ENCODE measurements at places on chromosomes 4 and X. TPM values are rescaled to one million over a fixed set of nuclear protein-coding genes. Genes with fewer than 3 reads are reported as not detected.

DNA sequence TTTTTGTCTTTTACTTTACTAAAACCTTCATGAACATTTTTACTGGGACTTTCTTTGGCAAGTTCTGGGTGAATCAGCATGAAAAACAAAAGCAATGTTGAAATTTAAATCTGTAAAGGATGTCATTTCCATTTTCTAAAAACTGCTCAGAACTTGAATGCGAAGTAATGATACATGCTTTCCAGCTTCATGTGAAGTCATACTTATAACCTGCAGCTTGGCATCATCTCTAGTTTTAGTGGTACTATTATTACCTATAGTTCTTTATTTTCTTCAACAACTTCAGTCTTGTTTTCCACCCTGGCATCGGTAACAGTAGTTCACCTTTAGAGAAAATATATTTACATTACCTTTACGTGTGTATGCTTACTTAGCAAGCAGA lies 421.4 kb upstream of the DIPK2B start:
- DNase-seq: no peak

DNA sequence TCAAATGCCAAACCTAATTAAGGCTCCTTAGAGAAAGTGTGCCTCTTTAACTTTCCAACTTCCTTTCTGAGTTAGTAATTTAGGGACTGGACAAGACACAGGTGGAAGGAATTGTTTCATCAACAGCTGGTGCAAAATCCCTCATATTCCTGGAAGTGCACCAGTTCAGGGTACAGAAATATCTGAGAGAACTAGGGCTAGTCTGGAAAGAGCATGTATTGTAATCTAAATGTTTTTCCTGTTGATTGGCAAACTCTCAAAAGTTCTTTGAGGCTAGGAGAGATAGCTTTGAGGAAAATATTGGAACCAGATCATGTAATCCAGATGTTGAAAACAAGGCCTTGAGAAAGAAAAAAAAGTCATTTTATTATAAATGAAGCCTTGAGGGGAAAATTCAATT lies 98.1 kb upstream of the C1GALT1C1 start:
- no peak for DNase-seq

GRCh38 chr4:37995981-37996775 lies 36.0 kb downstream of the PTTG2 start:
- DNase-seq: no peak

- DNase-seq: no peak
Measured at GRCh38 chrX:133307637-133308498, 89.7 kb upstream of the TFDP3 start.

- DNase-seq: peak; percentile 53
Measured at GRCh38 chr4:168765726-168766125, 244.3 kb downstream of the CBR4 start.

GRCh38 chrX:140250391-140250790 lies 254.5 kb downstream of the SOX3 start:
- no peak for DNase-seq

DNA sequence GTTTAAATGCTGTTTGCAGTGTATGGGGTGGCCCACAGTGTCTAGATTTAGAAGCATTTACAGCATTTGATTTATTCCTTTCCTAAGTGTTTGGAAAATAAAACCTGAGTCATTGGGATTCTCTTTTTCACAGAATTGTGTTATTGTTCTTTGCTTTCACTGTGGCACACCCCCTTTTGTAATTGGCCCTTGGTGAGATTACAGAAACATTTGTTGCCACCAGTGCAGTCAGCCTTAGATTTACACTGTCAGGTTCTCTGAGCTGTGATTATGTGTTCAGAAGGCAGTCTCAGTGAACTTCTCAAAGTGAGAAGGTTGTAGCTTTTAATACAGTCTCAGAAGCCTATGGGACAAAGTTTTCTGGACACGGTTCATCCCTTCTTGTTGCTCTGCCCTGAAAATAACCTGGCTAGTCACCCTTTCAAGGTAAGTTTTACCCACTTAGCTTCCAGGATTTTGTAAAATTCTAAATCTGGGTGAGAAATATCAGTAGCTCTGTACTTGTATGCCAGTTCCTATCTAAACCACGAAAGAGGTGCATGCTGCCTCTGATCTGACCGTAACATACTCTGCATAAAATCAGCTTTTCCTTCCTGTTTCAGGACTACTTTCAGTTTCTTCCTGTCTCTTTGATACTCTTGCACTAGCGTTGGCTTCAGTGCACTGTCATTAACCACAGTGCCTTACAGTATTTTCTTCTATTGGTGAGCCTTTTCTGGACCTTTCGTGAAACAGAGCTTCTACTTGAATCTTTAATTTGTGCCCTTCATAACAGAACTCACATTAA lies 12.6 kb downstream of the RUFY3 start:
- no peak for DNase-seq

DNA sequence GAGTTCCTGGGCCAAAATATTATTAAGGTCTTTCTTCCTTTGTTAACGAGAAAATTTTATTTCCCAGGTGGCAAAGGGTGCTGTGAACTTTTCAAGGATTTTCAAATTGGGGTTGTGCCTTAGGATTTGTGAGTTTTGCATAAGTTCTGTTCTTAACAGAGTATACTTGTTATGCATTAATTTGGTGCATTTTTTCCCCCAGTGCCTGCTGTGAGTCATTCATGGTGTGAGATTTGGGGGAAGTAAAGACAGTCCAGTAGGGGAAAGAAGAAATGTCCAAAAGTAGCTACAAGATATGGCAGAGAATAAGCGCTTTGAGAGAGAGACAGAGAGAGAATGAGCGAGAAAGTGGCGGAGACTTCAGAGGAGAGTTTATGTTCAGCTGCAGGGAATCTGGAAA lies 239.2 kb downstream of the ARHGAP10 start:
- DNase-seq: no peak

DNA sequence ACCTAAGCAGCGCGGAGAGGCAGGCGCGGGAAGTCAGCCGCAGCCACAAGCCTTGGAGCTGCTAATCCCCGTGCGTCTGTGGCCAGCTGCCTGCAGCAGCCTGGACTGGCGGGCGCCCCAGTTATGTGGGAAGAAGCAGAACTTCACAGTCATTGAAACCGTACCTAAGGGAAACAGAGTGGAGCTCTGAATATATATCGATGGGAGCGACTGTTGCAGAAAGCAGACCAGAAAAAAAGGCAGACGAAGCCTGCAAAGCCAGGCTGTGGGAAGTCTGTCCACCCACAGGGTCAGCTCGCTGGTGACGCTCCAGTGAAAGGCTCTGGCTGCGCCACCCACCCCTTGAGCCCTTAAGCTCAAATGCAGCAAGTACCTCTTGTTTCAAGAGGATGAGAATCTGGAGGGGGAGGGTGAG lies 24.7 kb downstream of the KCNE5 start:
- no peak for DNase-seq

- no peak for DNase-seq
Measured at GRCh38 chr4:176565049-176565448, 227.7 kb downstream of the VEGFC start.

DNA sequence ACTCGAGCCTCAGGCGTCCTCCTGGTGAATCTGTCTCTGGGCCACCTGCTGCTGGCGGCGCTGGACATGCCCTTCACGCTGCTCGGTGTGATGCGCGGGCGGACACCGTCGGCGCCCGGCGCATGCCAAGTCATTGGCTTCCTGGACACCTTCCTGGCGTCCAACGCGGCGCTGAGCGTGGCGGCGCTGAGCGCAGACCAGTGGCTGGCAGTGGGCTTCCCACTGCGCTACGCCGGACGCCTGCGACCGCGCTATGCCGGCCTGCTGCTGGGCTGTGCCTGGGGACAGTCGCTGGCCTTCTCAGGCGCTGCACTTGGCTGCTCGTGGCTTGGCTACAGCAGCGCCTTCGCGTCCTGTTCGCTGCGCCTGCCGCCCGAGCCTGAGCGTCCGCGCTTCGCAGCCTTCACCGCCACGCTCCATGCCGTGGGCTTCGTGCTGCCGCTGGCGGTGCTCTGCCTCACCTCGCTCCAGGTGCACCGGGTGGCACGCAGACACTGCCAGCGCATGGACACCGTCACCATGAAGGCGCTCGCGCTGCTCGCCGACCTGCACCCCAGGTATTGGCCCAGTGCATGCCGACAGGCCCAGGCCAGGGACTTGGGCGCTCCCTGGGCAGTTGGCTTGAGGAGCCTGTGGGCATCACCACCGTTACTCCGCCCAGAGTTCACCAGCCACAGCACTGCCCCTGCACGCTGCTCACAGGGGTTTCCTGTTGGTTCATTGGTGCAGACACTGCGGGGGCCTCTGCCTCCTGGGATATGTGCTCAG lies 1.1 kb downstream of the GPR78 start:
- no peak for DNase-seq

DNA sequence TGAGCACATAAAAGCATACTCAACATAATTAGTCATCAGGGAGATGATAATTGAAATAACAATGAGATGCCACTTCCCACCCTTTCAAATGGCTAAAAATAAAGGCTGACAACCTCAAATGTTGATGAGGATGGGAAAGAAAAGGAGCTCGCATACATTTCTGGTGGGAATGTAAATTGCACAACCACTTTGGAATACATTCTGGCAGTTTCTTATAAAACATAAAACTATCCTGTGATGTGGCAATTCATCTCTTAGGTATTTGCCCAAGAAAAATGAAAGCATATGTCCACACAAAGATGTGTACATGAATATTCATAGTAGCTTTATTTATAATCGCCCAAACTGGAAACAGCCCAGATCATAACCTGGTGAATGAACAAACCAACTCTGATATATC lies 687 bp upstream of the ZNF275 start:
- no peak for DNase-seq

DNA sequence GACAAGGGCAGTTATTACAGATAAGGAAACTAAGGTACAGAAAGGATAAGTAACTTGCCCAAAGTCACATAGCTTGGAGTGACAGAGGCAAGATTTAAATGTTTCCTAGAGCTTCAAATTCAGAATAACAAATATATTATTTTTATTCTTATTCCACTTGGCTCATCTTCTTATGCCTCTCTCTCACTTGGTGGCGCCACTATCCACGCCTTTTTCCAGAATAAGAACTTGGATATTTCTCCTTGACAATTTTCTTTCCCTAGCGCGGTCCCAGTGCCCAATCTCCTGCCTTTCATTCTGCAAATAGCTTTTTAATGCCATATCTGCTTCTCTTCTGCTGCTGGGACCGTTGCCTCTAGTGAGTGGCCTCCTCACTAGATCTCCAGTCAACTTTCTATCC lies 78.5 kb downstream of the MSN start:
- no peak for DNase-seq

GRCh38 chrX:129791336-129791735 lies 11.6 kb downstream of the SASH3 start:
- DNase-seq: no peak

DNA sequence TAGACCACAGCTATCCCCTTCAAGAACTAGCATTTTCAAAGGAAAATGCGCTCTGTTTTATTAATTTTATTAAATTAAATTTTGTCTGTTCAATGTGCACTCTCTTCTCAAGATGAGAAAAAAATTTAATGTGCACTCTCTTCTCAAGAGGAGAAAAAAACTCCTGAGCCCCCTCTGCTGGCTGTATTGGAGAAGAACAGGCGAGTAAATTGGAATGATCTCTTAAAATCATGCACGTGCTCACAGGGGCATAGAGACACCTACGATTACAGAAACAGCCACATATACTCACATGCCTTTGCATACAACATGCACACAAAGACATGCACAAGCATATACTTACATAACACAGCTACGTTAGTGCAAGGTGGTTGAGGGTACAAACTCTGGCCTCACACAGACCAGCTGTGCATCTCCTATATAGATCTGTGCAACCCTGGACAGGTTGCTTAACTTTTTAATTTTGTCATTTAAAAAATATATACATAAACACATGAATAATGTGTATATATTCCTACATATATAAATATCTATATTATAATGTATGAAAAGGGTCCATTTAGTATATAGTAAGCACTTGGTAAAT lies 176.2 kb upstream of the CXorf66 start:
- DNase-seq: peak; percentile 43

DNA sequence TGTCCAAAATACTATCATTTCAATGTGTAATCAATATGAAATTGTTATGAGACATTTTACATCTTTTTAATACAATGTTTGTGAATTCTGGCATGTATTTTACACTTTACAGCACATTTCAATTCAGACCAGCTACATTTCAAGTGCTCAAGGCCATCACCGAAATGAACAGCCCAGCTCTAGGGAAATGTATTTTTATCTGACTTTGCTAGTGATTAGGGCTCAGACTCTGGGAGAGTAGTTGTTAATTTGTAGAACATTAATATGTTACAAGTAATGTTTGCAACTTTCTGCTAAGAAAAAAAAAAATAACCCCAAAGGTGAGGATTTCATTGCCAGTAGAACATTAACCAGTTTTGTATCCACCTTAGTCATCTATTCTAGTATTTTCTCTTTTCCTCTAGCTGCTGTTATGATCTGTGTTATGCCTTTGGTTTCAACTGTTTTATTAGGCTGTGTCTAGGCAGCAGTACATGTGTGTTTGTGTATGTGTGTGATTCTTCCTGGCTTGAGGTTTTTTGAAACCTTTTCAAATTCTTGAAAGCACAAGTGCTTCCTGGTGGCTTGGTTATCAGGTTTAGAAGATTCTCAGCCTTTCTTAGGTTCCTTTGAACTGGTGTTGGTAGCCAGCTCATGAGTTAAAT lies 125.9 kb downstream of the NSUN7 start:
- DNase-seq: no peak

- no peak for DNase-seq
Measured at GRCh38 chr4:10171055-10171454, 54.5 kb upstream of the WDR1 start.

GRCh38 chrX:40933706-40934425 lies 151.4 kb upstream of the USP9X start:
- DNase-seq: no peak

DNA sequence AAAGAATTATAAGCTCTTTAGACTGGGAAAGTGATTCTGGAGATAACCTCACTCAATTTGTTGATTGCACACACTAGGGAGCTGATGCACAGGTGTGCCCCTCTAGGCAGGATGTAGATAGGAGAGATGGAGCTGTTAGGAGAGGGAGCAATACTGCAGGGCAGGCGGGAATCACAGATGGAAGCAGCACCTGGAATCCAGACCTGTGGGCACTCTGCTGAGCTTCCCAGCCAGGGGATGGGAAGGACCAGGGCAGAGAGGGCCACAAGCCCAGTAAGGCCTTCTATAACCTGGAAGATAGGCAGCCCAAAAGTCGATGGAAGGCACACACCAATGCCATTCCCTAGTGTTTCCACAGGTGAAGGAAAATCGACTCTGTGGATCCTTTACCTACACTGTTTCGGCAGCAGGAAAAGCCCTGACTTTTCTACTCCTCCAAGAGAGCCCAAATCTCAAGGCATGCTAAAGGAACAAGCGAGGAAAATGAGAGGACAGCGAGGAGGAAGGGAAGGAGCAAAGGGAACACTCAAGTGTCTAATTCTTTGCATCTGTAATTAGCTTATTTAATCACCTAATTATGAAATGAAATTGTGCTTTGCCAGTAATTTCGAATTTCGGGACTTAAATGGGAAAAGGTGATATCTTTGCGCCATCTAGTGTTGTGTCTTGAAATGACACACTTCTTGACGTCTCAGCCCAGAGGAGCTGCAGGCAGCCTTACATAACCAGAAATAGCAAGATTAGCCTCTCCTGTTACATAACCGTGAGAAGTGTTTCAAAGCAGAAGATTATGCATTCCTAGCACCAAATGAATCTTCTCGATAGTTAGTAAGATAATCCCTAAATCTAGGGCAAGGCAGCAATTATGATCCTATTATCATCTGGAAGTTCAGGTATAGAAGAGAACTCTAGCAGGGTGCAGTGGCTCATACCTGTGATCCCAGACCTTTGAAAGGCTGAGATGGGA lies 31.0 kb upstream of the TLR3 start:
- DNase-seq: peak; percentile 52

ARR3 gene
- total RNA-seq: not detected

ANTXR2 gene
- total RNA-seq: 31.9 TPM

WAS gene
- total RNA-seq: 3.2 TPM

ELK1 gene
- total RNA-seq: 18.1 TPM

SPANXA1 gene
- not detected for total RNA-seq

P2RY4 gene
- total RNA-seq: 0.18 TPM

F8A2 gene
- 7.7 TPM for total RNA-seq

CXXC4 gene
- total RNA-seq: 0.38 TPM

MAGEA11 gene
- total RNA-seq: not detected

Data from left lobe of liver (tissue), 2 donors.